ENCODE measurements at places on chromosomes 11 and 22. TPM values are rescaled to one million over a fixed set of nuclear protein-coding genes. Genes with fewer than 3 reads are reported as not detected.

Gene SLC2A11
- total RNA-seq: 13.7 TPM

Gene PARVA
- 0.45 TPM for total RNA-seq

Gene MRE11
- 30.8 TPM for total RNA-seq

Gene ENTHD1
- total RNA-seq: not detected

Gene DTX4
- total RNA-seq: 1.4 TPM

Gene ABTB2
- 0.43 TPM for total RNA-seq

Gene POLR3H
- 27.3 TPM for total RNA-seq

Gene GP1BB
- total RNA-seq: not detected

Gene RBMXL2
- total RNA-seq: not detected

Gene SYT8
- total RNA-seq: not detected

Gene CASP1
- total RNA-seq: 104 TPM
